ENCODE measurements at places on chromosomes 6 and 20.

GRCh38 chr20:57638895-57639236, 18.6 kb upstream of the ZBP1 start:
- no peak for DNase-seq

DNA sequence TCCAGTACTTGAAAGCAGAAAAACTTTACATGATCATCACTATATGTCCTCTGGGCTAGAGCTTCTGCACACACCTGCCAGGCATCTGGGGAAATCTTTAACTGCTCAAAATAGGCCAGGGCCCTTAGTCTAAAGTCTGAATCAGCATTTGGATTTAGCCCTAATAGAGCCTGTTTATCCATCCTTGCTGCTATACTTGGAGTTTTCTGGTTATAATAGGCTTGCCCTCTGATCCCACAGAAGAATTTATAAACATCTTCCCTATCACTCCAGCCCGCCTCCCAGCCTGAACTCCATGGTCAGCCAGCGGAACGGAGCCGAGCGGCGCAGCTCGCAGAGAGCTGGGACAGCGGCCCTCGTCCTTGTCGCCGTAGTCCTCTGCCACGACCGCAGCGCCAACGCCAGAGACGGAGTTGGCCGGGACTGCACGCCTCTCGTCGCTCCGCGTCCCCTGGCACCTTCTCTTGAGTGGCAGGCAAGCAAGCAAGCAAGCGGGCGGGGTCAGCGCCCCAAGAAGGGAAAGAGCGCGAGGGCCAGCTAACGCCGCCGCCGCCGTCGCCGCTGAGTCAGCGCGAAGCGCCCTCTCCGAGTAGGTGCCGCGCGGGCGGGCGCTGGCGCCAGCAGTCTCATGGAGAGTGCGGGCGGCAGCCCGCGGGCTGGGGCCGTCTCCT, 25.4 kb upstream of the ASIP start:
- DNase-seq: peak; percentile 14

DNA sequence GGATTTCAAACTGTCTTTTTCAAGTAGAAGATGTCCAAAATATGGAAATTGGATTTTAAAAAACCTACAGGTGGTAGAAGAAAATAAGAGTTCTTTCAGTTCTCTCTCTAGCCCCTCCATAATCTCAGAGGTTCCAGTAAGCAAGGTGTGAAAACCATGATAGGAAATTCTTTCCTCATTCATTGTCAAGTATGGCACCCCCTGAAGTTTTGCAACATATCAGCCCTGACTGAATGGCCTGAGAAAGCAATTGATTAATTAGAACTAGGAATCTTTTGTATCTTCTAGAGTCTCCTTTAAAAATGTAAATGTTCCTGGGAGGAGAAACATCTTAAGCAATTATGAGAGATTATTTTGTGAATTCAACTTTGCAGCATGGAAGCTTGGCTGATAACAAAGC, 198.7 kb upstream of the STXBP5 start:
- DNase-seq: no peak

- no peak for DNase-seq
These were observed 17.3 kb downstream of the PPP1R10 start for GRCh38 chr6:30599625-30600324.

DNA sequence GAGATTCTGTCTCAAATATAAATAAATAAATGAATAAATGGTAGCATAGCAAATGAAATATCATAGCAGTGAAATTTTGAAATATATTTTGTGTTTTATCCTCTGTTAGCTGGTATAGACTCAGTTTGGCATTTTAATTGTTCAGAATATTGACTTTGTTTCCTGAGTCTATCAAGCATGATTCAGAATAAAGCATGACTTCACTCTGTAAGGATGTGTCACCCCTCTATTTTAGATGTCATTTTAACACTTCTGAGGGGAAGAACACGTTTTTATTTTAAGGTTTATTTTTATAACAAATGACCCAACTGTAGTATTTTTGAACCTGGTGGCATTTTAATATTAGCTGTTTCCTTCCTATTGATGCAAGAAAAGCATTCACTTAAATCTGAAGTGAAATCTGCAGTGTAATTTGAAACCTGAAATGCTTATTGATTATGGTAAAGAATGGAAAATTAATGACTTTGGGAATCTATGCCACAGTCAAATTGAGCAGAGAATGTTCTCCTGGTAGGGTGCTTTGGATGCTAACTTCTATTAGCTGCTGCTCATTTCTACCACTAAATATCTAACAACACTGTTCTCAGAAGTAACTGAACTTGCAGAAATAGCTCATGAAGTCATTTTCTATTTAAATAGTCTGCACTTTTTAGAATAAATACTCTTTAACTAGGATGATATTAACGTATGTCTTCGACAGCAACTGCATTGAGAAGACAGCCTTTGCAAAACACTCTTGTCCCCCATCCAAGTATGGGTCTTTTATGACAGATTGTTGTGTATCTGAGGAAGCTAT, 114.2 kb downstream of the SOX4 start:
- DNase-seq: no peak

DNA sequence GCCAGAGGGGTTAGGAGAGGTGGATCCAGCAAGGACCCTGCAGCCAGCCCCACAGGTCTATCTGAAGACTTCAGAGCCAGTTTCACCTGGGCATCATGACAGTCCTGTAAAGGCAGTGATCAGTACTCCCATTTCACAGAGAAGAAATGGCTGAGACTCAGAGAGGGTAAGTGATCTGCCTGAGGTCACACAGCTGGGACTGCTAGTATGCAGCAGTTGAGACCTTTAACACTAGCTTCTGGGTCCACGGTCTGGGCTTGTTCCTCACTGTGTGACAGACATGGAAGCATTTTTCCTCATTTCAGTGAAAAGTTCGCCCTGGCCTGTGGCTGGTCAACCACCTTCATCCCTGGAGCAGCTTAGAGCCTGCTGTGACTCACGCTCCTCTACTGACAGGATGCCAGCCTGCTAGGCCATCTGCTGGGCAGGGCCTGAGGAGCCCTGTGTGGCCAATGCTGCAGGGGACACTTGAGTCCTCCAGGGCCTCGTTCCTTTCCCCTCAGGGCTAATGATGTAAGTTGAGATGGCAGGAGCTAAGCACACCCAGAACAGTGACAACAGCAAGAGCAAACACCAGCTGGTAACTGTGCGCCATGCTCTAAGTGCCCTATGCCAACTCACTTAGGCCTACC, 192.0 kb downstream of the LRFN2 start:
- no peak for DNase-seq

GRCh38 chr6:126720304-126720703, 380.4 kb downstream of the CENPW start:
- no peak for DNase-seq

DNA sequence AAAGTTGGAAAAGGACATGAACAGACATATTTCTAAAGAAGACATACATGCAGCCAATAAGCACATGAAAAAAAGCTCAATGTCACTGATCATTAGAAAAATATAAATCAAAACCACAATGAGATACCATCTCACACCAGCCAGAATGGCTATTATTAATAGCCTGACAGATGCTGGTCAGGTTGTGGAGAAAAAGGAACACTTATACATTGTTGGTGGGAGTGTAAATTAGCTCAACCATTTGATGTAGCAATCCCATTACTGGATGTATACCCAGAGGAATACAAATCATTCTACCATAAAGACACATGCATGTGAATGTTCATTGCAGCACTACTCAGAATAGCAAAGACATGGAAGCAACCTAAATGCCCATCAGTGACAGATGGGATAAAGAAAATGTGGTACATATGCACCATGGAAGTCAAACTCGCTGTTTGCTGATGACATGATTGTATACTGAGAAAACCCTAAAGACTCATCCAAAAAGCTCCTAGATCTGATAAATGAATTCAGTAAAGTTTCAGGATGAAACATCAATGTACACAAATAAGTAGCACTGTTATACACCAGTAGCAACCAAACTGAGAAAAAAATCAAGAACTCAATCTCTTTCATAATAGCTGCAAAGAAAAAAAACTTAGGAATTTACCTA, 196.8 kb downstream of the ADGB start:
- no peak for DNase-seq

DNA sequence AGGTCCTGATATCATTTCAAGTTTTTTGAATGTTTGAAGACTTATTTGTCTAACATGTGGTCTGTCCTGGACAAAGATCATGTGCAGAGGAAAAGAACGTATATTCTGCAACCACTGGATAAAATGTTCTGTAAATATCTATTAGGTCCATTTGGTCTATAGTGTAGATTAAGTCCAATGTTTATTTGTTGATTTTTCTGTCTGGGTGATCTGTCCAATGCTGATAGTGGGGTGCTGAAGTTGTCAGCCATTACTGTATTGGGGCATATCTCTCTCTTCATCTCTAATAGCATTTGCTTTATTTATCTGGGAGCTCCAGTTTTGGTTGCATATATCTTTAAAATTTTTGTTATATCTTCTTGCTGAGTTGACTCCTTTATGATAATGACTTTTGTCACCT, 258.4 kb upstream of the CITED2 start:
- no peak for DNase-seq

DNA sequence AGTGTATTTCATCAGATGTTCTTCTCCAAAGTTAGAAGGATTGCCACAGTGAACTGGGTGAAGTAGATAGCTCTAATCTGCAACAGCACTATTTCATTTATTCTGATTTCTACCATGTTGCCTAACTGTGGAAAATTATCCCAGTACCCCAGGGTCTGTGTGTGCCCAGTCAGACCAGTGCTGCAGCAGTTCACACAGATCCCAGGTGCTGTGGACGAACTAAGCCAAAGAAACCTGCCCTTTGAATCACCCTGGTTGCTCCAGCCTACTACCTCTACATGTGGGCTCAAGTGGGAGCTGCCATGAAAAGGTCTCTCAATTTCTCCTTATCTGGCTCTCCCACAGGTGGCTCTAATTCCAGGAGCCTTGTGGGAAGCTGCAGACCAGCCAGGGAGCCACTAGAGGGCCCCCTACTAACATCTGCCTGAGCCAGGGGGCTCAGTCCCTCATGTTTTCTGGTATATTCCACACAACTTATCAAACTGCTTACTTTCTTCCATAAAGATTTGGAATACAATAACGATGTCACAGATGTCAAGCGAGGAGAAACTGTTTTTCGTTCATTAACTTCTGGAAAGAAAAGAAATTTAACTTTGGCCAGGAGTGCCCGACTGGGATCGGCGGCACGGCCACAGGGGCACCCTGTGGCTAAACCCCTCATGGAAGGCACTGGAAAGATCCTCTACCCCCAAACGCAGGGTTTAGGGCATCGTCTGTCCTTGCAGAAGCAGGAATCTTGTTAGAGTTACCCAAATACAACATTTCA, 31.6 kb upstream of the LY86 start:
- DNase-seq: no peak

- DNase-seq: no peak
These were observed 123.9 kb downstream of the COL12A1 start for GRCh38 chr6:75081921-75082320.

GRCh38 chr6:128979071-128979470, 96.1 kb downstream of the LAMA2 start:
- DNase-seq: no peak

- DNase-seq: no peak
These were observed 301.4 kb upstream of the THEMIS start for GRCh38 chr6:128202169-128202765.

DNA sequence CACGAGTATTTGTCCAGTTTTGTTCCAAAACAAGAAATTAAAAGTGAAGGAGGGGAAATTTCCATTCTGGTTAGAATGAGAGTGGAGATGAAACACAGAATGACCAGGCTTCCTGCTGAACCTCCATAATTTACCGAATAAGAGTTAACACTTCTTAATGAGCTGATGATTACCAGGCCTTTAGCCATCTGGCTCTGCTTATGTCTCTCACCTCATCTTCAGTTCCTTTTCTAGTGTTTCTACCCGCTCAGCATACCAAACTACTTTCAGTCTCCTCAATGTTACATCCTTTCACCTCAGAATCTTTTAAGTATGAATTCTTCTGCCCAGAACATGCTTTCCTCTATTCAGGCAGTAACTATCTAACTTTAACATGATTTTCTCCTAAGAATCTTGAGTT, 209.0 kb upstream of the RSPO3 start:
- DNase-seq: no peak

- DNase-seq: no peak
These were observed 170.0 kb downstream of the FOXA2 start for GRCh38 chr20:22414305-22414742.

DNA sequence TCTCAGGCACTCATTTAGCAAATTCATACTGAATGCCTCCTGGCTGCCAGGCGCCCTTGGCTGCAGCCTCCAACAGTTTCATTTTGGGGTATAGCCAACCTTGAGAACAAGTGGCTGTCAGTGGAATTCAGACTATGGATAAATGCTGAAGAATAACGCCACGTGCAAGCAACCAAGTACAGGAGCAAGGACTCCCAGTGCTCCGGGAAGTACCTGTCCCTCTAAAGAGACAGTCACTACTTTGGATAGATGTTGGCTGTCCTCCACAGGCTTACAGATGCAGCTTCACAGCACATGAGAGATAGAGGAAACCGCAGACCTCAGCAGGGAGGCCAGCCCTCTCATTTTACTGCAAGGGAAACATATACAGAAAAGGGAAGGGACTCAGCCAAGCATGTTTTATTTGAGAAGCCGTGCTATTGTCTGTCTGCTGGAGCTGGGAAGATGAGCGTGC, 658.2 kb downstream of the PTPRT start:
- no peak for DNase-seq

GRCh38 chr6:4902363-4902762, 101.5 kb downstream of the RPP40 start:
- DNase-seq: no peak

DNA sequence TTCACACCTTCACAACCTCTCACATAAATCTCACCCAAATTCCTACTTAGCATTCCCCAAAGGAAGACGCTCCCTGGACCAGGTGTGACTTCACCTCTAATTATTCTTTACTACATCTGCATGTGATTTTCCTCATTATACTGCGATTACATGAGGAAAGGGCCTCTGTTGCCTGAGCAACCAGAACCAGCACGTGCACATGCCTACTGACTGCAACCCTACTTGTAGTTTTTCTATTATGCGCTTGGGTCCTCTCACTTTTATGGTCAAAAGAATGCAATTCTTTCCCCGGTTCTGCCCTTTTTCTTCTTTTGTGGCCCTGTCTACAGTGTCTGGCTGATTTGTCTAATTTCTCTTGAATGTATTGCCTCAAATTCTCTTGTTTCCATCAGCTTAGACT, 20.4 kb upstream of the ANKEF1 start:
- DNase-seq: no peak
